ENCODE measurements at places on chromosomes 2 and 18.

DNA sequence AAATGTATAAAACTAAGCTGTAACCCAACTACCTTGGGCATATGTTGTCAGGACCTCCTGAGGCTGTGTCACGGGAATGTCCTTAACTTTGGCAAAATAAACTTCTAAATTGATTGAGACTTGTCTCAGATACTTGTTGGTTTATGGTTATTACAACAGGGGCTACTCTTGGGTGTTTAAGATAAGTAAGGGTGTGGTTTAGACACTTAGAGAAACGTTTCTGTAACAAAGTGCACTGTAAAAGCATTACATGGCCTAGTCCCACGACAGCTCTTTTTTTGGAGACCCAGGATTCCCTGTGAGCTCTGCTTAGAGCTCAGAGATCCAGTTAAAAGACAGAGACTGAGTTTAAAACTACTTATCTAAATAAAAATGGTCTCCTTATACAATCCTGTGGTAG lies 32.3 kb upstream of the LIPG start:
- DNase-seq, result no peak

GRCh38 chr2:40348665-40349064 lies 103.2 kb downstream of the SLC8A1 start:
- DNase-seq, result no peak

- DNase-seq, result no peak
Measured at GRCh38 chr2:132701810-132702209, 31.8 kb upstream of the LYPD1 start.

DNA sequence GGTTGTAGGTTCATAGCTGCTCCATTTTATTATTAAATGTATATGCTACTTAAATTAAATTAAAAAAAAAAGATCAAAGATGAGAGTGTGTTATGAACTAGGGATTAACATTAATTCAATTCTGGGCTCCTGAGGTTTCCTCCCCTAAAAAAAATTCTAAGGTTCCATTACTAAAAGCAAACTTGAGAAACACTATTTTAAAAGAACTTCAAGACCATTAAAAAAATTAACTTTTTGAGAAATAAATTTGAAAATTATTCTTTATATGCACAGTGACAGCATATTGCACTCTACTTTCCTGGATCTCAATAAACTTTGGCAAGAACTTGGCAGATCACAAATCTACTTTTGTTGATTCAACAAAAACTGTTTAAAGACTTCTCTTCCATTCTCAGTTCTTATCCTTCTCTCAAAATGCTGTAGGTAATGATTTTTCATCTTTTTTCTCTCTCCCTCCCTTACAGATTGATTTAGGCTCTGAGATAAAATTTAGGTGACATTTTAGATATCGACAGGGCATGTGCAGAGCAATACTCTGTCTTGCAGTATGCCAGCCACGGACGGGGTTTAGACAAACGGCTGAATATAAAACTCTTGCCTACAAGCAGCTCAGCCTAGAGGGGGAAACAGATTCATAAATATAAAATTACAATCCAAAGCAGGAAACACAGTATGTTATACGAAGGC lies 592 bp upstream of the MARS2 start:
- DNase-seq, result no peak

- DNase-seq, result no peak
Measured at GRCh38 chr2:160411167-160411566, 82.4 kb downstream of the RBMS1 start.

GRCh38 chr2:169540146-169540545 lies 30.6 kb downstream of the KLHL41 start:
- DNase-seq, result no peak

DNA sequence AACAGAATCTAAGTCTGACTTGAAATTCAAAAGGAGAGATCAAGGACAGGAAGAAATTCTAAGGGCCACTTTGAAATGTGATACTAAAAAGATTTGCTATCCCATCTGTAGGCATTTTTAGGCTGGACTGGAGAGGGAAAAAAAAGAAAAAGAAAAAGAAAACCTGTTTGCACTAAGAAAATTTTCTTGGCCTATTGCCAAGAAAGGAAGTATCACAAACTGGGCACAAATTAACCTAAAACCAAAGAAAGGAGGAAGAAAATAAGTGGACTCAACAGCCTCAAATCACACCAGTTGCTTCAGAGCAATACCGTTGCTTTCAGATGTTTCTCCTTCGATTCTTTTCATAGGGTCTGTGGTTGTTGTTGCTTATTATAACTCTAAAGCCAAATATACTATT lies 287.9 kb upstream of the VRK2 start:
- no peak for DNase-seq

GRCh38 chr2:68710756-68711155 lies 23.9 kb upstream of the ARHGAP25 start:
- no peak for DNase-seq

DNA sequence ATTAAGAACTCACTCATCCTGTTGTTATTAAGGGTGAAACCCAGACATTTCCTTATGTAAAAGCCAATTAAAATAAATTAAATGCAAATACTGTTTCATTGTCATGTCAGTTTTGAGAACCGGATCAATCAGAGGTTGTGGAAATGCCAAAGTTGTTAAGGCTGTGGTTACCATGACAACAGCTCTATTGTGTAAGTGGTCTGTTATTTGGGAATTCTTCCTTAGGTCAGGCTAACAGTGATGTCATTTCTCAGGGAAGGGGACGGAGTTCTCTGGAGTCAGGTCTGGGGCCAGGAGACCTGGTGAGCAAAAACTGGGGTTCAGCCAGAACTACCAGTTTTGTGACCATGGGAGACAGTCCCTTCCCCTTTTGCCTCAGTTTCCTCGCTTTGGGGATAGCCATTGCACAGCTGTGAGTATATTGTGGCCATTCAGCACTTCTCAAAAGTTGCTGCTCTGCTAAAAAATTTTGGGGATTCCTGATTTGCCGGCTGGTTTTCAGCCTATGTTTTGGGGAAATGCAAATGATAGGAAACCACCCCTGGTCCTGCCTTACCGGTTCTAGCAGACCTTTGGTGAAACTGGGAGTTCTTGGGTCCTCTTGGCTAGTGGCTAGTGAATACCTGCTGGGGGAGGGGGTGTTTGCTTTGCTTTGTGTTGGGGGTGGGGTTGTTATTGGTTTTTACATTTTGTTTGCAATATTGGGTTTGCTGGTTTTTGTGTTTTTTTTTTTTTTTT lies 21.6 kb downstream of the HPCAL1 start:
- no peak for DNase-seq

- DNase-seq, result no peak
Measured at GRCh38 chr2:198774576-198774975, 683.2 kb downstream of the SATB2 start.

DNA sequence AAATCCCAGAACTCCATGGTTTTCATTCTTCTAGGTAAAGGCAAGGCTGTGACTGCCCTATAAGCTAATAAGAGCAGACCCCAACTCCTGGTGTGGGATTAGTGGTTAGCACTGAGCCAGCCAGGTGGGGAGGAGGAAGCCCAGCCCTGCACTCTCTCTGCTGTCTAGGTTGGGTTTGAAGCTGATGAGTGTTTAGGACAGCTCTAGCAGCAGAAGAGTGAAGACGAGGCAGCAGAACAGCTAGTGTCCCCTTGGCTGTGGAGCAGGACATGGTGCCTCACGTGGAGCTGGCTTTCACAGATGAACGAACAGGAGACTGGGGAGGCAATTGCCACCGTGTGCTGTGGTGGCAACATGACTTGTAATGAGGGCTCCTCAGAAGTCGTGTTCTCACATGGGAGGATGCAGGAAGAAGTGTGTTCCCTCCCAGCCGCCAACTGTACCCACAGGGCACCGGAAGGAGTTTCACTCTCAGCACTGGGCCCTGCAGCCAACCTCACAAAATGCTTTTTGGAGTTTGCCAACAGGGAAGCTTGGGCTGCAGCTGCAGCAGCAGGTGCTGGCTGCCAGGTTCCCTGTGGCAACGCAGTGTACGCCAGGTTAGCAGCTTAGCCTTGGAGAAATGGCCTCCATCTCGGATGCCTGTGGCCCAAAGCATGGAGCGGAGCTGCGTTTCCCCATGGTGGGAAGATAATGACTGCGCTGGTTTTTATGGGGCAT lies 328.2 kb downstream of the SETBP1 start:
- no peak for DNase-seq

DNA sequence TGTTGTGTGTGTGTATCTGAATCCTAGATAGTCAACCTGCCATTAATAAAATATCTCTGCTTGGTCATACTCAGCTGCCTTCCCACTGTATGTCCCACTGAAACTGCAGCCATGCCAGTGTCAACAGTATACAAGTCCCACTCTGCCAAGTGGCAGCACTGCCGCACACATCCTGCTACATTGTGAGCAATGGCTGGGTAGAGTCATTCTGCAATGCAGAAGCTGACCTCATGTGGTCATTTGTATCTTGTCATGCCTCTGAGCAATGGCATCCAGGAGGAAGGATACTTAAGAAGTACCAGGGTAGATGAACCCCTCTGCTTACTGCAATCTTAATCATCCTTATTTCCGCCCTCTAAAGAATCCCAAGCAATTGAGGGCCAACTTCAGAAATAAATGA lies 302.2 kb upstream of the DDX18 start:
- no peak for DNase-seq

DNA sequence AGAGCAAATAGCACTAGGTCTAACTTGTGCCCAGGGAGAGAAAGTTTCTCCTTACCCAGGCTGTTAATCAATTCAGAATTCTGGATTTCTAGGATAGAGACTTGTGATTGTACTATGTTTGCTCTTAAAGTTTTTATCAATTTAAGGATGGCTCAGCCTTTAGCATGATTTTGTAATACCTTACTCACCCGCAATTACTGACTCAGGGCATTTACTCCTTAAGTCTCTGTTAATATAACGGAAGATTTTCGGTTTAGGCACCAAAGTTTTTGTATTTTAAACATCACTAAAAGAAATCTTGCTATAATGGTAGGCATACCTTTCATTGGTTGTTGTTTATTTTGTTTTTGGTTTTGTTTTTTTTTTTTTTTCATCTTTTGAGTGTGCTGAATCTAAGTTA lies 358.2 kb downstream of the RBM43 start:
- DNase-seq, result no peak

GRCh38 chr2:236870370-236870769 lies 215.3 kb upstream of the COPS8 start:
- no peak for DNase-seq

DNA sequence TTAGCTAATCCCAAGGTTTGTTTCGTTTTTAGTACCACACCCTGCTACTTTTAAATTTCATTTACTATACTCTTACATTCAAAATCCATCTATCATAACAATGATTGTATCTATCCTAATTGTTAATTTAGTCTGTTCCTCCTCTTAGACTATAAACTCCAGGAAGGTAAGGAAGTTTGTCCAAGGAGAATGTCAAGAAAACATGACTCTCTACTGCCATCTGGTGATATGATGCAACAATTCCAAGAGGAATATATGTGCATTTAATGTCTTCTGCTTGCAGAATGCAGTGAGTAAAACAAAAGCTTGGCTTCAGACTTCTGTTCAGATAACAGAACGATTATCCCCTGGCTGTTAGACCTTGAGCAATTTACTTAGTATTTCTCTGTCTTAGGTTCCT lies 1267.1 kb downstream of the LRP1B start:
- DNase-seq, result peak; percentile 1

DNA sequence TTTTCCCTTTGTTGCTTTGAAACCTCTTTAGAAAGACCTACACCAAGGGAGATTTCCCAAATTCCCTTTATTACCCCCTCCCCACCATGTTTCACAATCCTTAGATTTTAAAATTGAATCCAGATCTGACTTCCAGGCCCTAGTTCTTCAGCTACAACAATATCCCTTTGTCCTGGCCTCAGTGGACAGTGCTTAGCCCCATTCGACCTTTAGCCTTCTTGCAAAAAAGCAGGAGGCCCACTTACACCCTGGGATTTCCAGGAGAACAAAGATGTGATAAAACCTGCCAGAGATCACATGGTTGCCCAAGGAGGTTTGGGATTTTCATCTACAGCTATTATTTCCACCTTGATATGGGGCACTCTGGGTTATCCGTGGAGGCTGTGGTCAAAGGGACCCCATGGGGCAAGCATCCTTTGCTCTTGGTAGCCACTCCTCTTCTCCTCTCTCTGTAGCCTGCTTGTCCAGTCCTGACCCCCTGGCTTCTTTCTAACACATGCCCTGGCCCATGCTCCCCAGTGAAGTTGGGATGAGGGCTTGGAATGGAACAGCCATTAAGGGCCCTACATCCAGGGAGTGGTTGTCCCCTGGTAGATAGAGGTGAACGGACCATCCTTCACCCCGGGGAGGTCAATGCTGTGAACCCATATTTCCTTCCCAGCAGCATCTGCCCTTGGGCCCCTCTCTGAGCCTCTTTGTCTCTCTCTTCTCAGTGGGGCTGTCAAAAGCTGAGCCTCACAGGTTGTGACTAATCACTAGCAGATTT lies 267.4 kb downstream of the DYSF start:
- no peak for DNase-seq

DNA sequence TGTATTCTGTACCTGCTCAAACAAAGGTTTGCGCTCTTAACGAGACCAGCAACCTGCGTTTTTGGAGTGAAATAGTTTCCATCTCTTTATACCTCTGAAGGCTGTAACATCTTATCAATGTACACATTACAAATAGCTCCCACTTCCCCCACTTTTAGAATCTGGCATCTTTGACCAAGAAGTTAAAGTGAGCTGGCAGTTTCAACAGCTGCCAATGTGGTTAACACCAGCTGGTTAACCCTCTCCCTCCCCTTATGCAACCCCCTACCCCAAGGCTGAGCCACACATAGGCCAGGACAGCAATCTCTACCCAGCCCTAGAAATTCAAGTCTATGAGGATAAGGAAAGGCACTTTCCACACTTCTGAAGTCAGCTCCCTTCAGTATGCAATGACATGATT lies 2.2 kb upstream of the SERTAD2 start:
- DNase-seq, result no peak

DNA sequence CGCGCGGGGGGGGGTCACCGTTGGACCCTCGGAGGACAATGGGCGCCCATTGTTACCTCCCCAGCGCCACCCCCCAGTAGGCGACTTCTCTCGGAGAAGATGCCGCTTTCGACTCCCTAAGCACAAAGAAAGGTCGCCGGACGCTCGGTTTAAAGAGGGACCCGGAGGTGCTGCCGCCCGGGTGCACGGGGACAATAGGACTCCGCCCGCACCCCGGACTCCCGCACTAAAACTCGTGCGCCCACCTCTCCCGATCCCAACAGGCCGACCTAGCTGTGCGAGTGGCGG lies 318 bp upstream of the CDC42EP3 start:
- DNase-seq, result no peak

Data from cerebellar nuclear complex (tissue), 1 donor.